KBM-7 (cell line): ENCODE measurements at places on chromosomes 3 and 15.

DNA sequence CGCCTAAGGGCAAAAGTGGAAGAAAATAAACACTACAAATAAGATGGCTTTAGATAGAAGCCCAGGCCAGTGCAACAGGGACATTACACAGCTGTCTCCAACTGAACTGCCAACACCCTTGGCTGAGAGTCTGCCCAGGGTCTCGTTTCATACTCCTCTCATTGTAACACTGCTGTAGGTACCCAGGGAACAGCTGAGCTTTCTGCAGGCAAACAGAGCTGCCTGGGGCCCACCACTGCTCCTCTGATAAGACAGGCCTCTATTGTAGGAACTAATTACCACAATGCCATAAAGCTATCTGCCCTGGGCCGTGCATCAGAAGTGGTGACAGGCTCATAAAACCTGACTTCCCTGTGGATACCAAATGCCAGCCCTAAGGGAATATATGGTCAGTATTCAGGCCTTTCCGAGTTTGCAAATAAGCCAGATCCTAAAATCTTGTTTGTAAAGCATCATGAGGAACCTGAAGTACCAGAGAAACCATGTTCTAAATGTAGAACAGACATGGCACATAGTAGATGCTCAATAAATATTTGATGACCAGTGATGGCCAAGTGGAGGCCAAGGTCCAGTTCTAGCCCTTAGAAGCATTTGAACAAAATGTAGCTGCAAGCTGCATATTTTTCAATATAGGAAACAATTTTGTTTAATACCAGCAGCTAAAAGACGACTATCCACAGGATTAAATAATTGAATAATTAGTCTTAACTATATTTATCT, 84.3 kb upstream of the NEO1 start:
- no peak for DNase-seq

DNA sequence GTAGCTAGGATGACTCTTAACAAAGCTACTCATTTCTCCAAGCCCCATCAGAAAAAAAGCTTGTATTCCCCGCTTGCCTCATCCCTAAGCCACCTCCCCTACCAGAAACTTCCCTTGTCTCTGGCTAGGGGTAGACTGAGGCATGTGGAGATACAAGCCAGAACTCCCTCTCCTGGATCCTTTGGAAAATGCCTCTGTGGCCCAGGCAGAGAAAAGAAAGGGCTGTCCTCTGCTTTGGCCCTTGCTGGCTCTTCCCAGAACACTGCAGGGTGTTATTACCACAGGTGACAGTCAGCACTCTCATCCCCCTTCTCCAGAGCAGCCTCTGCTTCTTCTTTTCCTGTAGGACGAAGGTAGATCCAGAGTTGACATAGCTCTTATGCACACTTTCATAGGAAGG, 15.2 kb downstream of the RMDN3 start:
- DNase-seq = no peak

DNA sequence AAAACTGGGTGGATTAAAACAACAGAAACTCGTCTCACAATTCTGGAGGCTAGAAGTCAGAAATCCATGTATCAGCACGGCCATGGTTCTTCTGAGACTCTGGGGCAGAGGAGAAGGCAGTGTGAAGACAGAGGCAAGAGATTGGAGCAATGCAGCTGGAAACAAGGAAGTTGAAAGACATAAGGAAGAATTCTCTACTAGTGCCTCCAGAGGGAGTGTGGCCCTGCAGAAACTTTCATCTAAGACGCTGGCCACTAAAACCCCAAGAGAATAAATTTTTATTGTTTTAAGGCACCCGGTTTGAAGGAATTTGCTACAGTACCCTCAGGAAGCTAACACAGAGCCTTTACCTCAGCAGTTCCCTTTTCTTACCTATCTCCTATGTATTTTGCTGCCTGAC, 1012.2 kb upstream of the CADM2 start:
- peak; percentile 14 for DNase-seq

DNA sequence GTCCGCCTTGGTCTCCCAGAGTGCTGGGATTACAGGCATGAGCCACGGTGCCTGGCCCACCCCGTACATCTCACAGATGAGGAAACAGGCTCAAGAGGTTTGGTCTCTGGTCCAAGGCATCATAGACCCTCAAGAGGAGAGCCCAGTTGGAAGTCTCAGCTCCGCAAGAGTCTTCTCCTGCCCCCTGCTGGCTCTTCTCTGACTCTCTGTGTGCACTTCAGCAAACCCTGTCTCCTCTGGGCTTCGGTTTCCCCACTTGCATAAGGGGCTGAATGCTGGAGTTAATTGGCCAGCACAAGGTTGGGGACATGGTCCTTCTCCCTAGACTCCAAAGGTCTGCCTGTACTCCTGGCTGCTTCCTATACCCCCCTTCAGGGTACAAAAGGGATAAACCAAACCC, 3.9 kb downstream of the MST1R start:
- DNase-seq = peak; percentile 62

DNA sequence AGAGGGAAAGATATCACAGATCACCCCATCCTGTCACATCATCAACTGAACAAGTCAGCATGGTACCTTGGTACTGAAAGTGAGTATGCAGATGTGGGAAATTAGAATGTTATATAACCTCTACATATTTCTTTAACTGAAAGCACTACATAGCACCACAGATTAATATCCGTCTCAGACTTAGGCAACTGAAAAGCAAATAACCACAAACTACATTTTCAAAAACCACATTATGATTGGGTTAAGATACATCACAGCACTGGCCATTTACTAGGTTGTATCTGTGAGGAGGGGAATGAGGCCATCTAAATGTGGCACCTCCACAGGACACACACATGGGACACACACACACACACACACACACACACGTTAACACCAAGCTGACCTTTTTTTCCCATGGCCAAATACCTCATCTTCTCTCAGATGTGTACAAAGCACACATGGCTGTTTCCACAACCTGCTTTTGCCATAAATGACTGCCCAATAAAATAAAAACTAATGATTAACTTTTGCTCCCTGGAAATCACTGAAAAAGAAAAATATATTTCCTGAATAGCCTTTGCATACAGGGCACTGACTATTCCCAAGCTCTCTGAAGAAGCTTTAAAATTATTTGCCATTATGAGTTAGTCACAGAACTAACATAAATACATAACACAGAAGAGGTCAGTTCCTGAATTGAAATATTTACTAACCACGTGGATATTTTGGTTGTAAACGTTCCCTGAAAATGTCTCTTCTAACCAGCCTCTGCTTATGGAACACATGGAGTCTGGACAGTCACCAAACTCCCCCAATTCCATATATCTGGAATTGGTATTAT, 60.1 kb downstream of the SUMF1 start:
- DNase-seq = no peak

DNA sequence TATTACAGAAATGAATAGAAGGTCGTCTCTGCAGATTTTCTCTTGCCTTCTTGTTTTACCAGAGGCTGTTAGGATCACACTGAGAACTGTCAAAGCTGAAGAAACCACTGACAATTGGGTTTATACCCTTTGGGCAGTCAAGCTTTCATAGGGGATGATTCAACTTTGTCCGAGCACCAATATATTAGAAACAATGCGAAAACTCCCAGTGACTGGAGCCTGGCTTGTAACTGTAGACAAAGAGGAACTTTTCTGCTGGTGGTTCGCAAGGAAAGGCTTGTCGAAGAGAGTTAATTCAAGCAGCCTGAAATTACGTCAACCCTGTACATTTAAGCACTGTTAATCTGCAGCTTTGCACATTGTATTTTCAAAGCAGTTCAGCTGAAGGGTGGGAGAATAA, 193.2 kb upstream of the ZNF385D start:
- no peak for DNase-seq

DNA sequence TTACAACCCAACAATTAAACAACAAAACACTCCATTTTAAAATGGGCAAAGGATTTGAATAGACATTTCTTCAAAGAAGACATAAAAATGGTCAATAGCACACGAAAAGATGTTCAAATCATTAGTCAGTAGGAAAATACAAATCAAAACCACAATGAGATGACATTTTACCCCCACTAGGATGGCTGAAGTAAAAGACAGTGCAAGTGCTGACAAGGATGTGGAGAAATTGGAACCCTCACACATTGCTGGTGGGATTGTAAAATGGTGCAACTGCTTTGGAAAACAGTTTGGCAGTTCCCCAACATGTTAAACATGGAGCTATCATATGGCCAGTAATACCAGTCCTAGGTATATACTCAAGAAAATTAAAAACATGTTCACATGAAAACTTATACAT, 11.6 kb downstream of the GALNT15 start:
- DNase-seq = no peak

DNA sequence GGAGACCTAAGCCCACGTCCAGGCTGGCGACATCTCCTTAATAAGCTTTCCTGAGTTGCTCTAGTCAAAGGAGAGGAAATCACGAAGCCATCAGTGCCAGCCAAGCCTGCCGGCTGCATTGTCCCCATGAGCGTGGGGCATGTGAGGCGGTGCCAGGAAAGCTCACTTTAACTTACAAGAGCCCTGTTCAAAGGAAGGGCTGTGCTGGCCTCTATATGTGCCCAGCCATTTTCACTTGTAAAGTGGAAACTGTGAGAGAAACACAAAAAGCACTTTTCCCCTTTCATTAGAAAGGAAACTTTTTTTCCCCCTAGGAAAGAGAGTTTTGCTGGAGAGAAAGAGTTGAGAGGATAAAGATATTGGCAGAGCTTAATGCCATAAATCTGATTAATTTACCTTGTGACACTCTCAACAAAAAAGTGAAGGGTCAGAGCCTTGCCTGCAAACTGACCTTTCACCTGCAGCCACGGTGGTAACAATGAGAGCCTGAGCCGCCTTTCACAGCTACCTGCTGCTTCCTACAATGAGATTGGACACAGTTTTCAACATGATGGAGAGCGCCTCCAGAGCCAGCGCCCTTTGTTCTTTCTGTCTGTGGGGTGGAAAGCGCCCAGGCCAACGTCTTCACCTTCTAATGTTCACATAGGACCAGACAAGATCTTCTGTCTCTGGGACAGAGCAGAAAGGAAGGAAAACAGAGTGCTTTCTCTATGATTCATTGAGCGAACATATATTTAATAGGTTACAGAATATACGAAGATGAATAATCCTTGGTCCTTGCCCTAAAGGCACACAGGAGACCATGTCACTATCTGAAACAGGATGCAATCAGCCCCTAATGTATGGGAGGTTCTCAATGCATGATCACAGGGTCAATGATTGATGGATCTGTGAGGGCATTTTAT, 233.1 kb upstream of the HES1 start:
- no peak for DNase-seq

DNA sequence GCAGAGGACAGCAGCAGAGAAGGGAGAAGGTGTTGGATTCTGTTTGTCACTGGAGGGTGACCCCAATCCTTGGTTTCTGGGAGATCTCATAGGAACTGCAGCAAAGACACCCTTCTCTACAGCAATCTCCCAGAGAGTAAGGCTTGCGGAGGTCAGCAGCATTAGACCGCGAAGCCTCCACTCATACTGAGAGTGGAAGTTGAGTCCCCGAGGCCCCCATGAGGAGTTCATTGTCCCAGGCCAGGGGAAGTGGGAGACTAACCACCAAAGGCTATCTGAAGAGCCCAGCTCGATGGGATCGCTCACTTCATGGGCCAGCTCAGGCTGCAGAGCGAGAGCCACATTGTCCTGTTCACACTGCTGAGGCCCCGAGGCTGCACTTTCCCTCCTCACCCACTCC, 44.6 kb downstream of the GLDN start:
- DNase-seq = no peak

DNA sequence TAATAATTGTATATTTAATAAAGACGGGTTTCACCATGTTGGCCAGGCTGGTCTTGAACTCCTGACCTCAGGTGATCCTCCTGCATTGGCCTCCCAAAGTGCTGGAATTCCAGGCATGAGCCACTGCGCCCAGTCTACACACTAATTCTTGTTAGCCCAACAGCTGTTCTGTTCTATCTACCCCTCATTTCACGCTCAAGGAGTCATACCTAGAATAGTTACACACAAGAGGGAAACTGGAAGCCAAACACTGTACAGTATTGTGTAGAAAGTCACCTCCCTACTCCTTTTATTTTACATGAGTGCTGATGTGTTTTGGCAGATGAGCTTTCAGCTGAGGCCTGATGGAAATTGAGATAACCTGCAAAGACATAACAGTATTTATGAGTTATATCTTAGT, 13.4 kb upstream of the CTDSPL2 start:
- DNase-seq = no peak

DNA sequence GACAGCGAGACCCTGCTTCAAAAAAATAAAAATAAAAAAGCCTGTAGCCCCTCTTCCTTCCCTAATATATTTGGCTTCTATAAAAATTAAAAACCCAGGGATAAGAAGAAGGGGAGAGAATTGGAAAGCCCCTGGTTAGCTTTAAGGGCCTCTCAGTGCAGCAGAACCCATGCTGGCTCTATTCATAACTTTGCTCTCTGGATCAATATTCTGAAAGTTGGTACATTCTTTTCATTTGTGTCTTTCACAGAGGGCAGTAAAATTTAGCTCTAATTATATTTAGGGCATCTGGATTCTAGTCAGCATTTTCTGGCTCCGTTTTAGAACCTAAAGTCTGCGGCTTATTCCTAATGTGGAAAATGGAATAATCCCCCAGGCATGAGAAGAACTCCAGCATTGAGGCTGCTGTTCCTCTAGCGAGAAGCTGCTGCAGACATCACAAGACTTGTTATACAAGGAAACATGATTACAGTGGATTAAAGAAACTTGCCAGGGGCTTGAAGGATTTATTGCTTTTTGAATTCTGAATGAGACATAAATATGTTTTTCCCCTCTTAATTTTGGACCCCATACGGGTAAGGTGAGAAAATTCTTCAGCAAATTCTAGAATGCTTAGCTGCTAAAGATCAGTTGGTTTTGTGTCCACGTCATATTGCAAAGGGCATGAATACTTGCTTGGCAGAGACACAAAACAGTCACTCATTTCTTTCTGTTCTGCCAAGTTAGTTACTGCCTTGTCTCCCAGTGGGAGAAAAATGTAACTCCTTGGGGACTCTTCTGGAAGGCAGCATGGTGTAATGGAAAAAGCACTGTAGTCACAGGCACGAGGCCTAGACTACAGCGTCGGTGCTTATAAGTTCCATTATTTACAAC, 177.7 kb downstream of the VGLL4 start:
- no peak for DNase-seq

- peak; percentile 44 for DNase-seq
These were observed 401 bp downstream of the ZSCAN29 start for GRCh38 chr15:43370310-43370974.

- DNase-seq = no peak
These were observed 71.3 kb upstream of the MBNL1 start for GRCh38 chr3:152197451-152197850.
